Thyroid gland (tissue), 4 donors: ENCODE measurements at places on chromosomes 1 and 21. TPM values are rescaled to one million over a fixed set of nuclear protein-coding genes. Genes with fewer than 3 reads are reported as not detected.

GRCh38 chr1:239387304-239388158 is 1.2 kb downstream of the CHRM3 start:
- DNase-seq: peak; percentile 4

- no peak for DNase-seq
These were observed 28.3 kb downstream of the PDE4B start for GRCh38 chr1:65820983-65821382.

GUCA2B gene
- not detected for total RNA-seq

- DNase-seq: no peak
These were observed at the start of gene LCE3D for GRCh38 chr1:152580433-152580832. LCE3D (minus strand) TSS chr1:152580516; CDS start chr1:152579936, 580 bp downstream.

CHI3L1 gene
- total RNA-seq: 1.2 TPM
